ENCODE measurements at places on chromosomes 11 and 22.
A peak's percentile ranks its signal among the peaks of the same experiment; 100 is the strongest.

DNA sequence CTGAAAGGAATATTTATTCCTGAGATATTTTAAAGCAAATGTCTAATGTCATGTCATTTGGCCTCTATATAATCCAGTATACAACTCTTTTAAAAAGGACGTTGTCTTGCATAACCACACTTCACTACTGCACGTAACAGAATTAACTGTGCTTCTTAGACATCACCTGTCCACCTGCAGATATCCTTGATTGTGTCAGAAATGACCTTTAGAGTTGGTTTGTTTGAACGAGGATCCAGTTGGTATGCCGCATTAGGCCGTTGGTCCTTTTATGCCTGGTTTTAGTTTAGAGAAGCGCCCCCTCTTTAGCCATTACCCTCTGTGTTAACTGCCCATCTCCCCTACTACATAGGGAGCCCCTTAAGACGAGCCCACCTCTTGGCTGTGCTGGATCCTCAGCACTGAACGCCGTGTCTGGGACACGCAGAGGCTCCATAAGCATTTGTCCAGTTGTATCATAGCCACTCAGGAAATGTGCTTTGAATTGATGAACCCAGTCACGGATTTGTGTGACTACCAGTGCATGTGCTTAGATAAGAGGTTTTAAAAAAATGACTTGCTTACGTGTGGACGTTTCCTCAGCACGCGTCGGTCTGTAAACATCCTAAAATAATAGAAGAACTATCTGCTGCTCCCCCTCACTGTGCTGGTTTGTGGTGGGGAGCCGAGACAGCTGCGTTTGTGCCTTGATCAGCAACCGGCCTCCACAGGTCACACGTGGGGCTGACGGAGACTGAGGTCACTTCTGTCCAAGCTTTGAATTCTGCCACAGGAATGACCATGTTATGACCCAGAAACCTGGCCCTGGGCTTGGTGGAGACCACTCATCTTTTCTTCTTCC is 4.0 kb downstream of the MICAL2 start:
- no peak for DNase-seq

DNA sequence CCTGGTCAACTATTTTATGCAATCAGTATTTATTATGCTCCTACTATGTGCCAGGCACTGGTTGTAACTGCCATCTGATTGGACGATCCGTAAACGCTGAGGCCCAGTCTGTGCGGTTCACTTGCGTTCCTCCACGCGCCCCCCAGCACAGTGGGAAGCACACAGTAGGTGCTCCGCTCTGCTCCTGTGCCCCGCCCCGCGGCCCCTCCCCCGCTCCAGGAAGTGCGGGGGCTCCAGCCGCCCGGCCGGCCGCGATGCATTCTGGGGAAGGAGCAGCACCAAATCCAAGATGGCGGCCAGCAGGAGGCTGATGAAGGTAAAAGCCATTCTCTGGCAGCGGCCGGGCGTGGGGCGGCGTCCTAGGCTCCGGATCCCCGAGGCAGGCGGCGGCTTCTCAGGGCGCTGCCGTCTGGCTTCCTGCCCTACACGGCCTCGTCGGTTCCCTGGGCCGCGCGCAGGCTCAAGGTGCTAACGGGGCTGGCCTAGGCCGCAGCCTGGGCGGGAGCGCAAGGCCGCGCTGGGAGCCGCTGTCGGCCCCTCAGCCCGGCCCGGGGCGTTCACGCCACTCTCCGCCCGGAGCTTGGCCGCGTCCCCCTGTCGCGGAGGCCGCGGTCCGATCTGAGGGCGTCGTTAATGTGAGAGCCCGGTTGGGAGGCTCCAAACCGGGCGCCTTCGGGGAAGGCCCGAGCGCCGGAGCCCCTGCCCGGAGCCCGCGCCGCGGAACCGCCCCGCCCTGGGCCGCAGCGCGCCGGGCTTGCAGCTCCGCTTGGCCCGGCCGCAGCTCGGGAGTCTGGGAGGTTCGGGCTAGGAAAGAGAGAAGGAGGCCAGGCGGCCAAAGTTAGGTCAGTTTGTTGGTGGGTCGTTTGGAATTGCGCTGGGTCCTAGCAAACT is at the start of gene UBE2L3:
Gene UBE2L3, plus strand, starts transcription at position 259 of the 891 bp plus-strand sequence. Its CDS starts 31 bp downstream, at position 290.
- peak; percentile 81 for DNase-seq

GRCh38 chr11:112321501-112322172 is 61.0 kb upstream of the PLET1 start:
- DNase-seq = no peak

DNA sequence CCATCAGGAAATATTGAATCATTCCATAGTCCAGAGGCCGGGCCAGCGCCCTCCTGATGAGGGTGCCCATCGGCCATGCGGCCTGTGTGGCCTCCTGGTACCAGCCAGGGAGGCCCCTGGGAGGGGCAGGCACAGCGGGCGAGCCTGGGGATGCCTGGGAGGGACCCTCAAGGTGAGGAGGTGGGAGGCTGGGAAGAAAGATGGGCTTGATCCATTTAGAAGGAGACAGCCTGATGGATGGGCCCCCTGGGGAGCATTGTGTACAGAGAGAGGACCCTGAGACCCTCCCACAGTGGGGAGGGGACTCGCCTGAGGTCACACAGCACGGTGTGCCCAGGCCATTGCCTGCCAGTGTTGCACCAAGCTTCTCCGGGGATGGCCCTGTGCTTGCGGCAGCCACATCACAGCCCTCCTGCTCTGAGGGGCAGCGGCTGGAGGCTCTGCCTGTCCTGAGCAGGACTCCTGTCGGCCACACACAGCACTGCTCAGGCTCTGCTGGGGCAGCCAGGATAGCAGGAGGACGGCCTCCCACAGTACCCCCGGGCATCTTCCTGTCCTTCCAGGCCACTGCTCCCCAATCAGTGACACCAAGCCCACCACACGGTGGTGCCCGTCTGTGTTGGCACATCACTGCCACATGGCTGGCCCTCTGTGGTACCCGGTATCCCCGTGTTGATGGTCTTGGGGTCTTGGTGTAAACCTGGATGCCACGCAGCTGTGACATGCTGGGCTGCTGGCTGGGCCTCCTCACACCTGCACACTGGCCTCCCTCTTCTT is 290.0 kb downstream of the TBC1D22A start:
- no peak for DNase-seq

- no peak for DNase-seq
These were observed 3.1 kb downstream of the ENDOD1 start for GRCh38 chr11:95092549-95093324.

GRCh38 chr11:44177905-44178304 is 82.4 kb downstream of the EXT2 start:
- no peak for DNase-seq

- no peak for DNase-seq
These were observed 96.2 kb downstream of the RASSF10 start for GRCh38 chr11:13105237-13105844.

GRCh38 chr11:2800655-2801531 is 84.7 kb downstream of the CDKN1C start:
- DNase-seq = no peak

Data from stimulated activated CD4-positive, alpha-beta T cell treated with anti-CD3 and anti-CD28 coated beads, Interleukin-15, amount 100 ng/mL, for 48 hours (primary cell).